T-helper 2 cell treated with Interferon-gamma antibody and Interleukin-4, amounts not matched to agents 5 μg/mL and 100 μg/mL, for 36 hours (primary cell): ENCODE measurements at places on chromosomes 11 and 22.

DNA sequence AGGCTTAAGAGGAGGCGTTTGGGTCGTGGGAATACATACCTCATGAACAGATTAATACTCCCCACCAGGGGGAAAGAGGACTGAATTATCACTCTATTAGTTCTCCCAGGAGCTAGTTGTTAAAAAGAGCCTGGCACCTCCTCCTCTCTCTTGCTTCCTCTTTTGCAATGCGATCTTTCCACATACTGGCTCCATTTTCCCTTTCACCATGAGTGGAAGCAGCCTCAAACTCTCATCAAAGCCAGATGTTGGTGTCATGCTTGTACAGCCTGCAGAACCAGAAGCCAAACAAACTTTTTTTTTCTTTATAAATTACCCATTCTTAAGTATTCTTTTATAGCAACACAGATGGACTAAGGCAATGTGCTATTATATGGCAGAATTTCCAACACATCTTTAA lies 258.5 kb downstream of the FAM76B start:
- no peak for DNase-seq

GRCh38 chr11:77510851-77511250 lies 37.0 kb upstream of the PAK1 start:
- no peak for DNase-seq

- no peak for DNase-seq
These were observed 30.4 kb downstream of the CBL start for GRCh38 chr11:119236490-119236889.

GRCh38 chr11:19526119-19526518 lies 186.5 kb upstream of the NAV2 start:
- DNase-seq: no peak

- DNase-seq: peak; percentile 18
These were observed 29.6 kb downstream of the RTN4R start for GRCh38 chr22:20238536-20238900.

- DNase-seq: no peak
These were observed 326.3 kb downstream of the NTM start for GRCh38 chr11:131696690-131697089.

GRCh38 chr11:72985645-72986044 lies 156.5 kb downstream of the FCHSD2 start:
- no peak for DNase-seq

GRCh38 chr11:18706330-18707243 lies 8.0 kb downstream of the TMEM86A start:
- no peak for DNase-seq

DNA sequence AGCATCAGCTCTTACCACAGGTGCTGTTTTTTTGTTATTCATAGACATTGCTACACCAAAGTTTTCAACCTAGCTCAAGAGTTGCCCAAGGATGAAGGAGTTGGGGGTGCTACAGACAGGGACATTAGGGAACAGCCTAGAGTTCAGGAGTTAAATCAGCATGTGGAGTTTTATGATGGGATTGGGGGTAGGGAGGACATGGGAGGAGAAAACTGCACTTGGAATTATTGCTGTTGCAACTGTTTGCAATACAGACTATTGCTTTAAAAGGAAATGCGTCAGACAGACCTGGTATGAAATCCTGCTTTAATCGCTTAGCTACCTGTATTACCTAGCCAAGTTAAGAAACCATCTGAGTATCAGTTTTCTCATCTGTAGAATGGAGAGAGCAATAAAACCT lies 6.3 kb downstream of the TMA7B start:
- DNase-seq: no peak

DNA sequence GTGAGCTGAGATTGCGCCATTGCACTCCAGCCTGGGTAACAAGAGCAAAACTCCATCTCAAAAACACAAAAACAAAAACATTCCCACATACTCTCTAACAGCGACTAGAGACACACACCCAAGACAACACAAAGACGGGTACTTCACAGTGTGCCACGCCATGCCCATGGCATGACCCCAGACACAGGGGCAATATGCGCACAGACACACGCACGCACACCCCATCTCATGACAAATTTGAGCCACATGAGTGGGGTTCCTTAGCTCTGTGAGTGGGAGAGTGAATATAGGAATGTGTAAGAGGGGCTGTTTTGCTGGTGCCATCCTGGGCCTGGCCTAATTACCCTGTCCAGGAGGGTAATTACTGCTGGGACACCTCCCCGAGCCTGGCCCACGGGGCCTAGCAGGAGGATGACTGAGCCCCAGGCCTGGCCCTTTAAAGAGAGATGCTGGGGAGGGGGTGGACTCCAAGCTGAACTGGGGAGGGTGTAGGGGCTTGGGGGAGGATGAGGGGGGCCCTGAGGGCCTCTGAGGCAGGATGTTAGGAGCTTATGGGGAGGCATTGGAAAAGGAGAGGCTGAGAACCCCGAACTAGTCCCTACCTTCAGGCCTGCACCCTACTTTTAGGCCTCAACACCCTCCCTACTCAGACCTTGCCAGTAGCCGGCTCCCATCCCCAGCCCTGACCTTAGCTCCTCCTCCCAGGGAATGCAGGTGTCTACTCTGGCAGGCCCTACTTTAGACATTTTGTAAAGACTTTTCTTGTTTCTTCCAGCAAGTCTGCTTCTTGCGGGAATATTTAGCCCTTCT lies 1.5 kb downstream of the LTBP3 start:
- DNase-seq: no peak

DNA sequence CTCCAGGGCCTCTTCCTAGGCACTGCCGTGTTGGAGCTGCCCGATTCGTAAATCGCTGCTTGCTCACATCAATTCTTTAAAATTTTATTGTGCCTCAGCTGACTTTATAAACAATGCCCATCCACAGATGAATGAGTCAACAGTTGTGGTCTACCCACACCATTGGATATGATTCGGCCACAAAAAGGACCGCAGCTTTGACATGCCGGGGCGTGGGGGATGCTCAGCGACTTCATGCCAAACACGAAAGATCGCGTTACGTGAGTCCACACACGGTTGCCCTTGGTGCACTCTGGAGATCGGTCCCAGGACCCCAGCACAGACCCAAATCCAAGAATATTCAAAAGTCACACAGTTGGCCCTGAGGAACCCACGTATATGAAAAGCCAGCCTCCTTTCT lies 195.7 kb downstream of the CTTN start:
- no peak for DNase-seq

DNA sequence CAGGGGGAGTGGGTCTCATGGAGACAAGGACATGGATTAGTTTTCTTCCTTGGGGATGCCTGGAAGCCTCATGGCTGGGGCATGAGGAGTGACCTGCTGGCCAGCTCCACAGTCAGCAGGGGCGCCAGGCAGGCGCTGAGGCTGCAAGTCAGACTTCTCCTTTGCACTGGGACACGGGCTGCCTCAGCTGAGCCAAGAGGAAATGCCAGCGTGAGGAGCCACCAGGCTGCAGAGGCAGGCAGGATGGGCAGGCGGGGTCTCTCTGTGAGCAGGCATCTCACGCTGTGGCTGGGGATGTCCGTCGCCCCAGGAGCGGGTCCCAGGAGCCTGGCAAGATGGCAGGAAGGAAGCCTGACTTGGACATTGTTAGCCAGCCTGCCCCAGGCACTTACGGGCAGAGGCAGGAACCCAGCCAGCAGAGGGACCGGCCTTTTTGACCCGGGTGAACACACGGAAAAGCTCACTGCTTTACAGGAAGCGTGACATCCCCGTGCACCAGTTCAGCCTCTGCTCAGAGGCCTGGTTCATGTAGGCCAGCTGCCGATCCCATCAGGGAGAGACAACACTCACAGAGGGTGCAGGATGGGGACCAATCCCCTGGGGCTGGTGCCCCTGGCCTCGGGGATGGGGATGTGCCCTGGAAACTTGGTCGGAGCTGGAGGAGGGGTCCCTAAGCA lies 10.2 kb downstream of the GNB1L start:
- no peak for DNase-seq

DNA sequence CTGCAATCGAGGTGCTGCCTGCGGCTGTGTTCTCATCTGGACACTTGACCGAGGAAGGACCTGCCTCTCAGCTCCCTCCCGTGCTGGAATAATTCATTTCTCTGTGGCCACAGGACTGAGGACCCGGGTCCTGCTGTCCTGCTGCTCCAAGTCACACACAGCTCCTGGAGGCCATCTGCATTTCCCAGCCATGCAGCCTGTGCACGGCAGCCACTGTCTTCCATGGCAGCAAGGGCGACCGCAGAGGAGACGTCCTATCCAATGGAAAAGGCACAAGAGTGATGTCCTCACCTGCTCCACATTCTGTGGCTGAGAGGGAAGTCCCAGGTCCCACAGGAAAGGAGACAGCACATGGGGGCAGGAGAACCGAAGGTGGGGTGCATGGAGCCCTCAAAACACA lies 495.8 kb downstream of the BRD1 start:
- DNase-seq: no peak

- no peak for DNase-seq
These were observed 44.1 kb upstream of the SEZ6L start for GRCh38 chr22:26124991-26125725.

DNA sequence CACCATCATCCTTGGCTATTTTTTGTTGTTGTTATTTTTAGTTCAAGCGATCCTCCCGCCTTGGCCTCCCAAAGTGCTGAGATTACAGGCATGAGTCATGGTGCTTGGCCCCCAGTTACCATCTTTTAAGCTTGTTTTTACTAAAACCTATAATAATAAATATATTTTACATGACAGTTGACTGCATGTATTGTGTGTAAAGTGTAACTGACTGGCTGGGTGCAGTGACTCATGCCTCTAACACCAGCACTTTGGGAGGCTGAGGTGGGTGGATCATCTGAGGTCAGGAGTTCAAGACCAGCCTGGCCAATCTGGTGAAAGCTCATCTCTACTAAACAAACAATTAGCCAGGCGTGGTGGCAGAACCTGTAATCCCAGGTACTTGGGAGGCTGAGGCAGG lies 386.2 kb downstream of the TENM4 start:
- no peak for DNase-seq

DNA sequence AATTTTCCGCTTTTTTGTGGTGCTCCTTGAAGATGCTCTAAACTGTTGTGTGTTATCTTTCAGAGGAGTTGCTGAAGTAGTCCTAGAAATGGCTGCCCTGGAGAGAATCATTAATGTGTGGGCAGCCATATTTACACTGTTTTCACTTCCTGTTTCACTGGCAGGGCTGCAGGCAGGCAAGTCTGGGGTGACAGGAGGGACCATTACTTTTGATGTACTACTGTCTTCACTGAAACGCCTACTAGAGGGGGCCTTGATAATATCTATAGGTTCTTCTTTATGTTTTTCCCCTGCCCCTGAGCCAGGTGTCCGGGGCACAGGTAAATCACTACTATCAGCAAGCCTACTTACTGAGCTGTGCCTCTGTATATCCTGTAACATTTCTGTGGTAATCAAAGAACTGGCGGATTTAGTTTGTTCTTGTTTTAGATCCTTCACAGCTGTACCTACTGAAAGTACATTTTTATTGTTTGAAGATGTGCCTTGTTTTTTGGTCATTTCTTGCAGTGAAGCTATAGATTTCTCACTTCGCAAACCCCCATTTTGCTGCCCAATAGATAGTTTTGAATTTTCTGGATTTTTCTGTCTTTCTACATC lies 39.7 kb downstream of the ACAT1 start:
- no peak for DNase-seq

DNA sequence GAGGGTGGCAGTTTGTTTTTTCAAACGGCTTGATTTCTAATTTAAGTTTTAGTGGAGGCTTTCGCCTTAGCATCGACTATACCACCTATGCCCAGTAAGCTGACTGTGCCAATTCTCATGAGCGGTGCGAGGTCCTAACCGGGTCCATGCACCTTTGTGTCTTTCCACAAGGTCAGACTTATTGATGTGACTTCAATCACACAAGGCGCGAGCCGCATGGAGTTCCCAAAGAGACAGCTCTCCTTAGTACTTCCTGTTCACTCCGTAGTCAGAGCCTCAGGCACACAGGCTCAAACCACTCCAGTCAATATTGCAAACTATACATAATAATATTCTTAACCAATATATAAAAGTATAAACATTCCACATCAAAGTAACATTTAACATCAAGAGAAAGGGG lies 18.2 kb downstream of the ST14 start:
- DNase-seq: no peak

- no peak for DNase-seq
These were observed 8.2 kb downstream of the AP1B1 start for GRCh38 chr22:29380032-29380781.

GRCh38 chr22:46149512-46150033 lies 753 bp upstream of the PPARA start:
- DNase-seq: peak; percentile 25

DNA sequence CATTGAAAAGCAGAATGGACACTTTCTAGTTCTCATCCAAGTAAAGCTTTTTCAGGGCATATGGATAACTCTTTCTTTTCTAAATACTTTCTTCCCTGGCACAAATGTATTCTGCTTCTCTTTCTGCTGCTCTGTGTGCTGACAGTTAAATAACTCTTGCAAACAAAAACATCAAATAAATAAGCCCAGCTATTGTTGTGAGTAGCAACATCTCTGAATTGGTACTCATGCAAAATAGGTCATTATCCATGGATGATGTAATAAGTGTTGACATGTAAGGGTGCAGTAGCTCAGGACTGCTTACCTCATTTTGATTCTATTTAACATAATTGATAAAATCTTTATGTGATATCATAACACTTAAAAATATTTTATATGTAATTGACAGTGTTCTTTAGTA lies 164.3 kb downstream of the MSANTD4 start:
- DNase-seq: no peak

DNA sequence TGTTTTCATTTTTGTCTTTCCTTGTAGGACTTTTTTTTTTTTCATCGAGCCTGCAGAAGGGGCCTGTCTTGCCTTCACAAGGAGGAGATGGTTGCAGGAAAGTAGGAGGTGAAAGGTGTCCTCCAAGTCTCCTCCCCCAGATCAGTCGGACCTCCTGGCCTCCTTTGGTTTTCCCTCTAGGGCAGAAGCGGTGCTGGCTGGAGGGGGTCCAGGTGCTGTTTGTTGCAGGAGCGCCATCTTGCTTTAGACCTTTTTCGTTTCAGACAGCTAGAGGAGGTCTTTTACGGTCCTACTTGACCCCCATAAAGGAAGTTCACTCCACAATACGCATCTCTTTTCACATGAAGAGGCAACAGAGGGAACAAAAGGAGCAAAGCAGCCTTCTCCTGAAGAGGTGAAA lies 66.0 kb downstream of the ZBTB16 start:
- DNase-seq: no peak
